Stimulated activated CD4-positive, alpha-beta T cell treated with anti-CD3 and anti-CD28 coated beads, Interleukin-1b, Interleukin-23, amount 100 ng/mL, for 24 hours (primary cell): ENCODE measurements at places on chromosomes 3 and 15.

DNA sequence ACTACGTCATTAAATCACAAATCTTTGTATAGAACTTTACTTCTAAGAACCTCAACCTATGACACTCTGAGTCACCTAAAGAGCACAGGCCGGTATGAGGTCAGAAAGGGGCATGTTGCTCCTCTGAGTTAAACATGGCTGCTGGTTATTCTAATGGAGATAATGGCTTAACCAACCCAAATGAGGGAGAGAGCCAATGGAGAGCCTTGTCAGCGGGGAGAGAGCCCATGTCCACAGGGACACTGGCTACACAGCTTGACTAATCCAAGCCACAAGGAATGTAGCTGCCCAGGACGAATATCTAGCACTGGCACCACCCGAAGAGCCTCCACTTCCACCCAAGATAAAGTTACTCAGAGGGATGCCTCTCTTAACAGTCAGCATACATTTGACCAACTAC is 77.0 kb upstream of the STAC start:
- no peak for DNase-seq

DNA sequence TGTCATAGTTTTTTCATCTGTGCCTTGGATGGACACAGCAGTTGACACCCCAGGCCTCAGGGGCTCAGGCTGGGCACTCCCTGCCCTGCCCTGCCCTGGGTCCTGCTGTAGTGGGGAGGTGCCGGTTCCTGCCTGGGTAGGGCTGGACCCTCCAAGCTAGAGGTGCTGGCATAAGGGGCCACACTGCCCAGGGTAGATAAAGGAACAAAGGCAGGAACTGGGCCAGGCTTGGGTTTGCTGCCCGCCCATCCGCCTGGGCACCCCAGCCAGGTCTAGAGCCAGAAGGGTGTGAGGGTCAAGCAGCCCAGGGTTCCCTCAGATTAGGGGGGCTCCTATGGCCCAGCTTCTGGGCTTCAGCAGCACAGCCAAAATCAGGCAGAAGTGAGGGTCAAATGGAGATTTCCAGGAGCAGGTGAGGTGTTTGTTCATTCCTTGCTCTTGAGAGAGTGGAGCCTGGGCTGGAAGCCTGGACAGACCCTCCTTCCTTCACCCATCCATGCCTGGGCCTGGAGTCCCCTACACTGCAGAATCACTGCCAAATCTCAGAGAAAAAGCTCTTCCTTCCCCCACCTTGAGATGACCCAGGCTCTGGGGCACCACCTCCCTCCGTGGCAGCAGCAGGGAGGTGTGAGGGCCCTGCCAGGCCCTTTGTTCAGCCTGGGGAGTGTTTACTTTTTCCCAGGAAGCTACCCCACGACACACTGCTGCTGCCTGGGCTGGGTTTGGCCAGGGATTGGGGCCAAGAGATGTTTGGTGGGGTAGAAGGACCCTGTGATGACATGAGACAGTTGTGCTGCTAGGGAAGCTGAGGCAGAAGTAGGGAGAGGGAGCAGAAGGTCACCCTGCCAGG is 7.1 kb downstream of the SEMA3F start:
- DNase-seq: no peak

DNA sequence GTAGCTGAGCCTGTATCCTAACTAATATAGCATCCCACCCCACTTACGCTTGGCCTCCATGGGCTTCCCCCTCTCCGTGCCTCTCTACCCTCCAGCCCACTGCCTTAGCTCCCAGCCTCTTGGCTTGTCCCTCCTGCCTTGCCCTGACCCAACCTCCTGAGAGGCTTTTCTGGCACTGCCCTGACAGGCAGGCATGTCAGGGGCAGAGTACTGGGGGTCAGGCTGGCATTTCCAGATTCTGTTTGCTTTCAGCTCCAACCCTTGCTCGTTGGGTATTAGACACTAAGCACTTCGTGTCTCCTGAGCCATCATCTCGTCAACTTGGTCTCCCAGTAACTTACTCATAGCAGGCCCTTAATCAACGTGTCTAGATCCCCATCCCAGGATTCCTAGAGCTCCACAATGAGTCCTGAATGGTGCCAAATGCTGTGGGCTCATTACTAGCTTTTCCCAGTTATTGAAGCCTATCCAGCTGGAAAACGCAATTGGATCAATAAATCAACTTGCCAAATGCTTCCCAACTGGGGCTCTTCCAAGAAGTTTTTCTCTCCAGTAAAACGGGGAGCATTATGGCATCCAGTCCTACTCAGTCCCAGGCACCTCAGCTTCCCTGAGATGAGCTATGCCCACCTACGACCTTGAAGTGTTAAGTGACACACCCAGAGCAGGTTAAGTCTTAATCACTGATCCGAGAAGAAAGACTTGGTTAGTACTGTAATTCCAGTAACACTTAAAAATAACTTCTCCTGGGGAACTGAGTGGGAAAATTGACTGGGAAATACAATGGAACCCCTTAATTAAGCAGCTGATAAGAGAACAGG is 78.5 kb upstream of the DLG1 start:
- DNase-seq: no peak

DNA sequence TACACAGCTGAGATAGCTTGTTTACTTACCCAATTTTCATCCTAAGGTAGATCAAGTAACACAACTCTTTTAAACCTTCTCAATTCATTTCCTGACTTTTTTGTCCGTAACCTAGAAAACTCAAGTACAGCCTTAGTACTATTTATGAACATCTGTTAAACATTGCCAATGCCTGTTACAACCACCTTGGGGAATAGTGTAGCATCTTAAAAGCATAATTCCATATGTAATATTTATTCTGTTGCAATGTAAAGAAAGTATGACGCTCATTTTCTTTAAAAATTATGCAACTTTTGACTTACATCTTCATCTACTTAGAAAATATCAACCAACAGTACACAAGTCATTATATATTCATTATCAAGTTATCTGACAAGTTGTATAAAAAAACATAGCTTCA is 54.6 kb downstream of the SUCLG2 start:
- DNase-seq: no peak

GRCh38 chr3:177484926-177485325 is 287.6 kb upstream of the TBL1XR1 start:
- DNase-seq: no peak

- peak; percentile 100 for DNase-seq
Measured at GRCh38 chr15:78149068-78149804, at the start of gene IDH3A. TSS of gene IDH3A (plus strand) at chr15:78149362. CDS start at chr15:78149404, 42 bp downstream.
